ENCODE measurements at places on chromosomes 16 and 17.

- no peak for DNase-seq
These were observed 622 bp upstream of the CCL16 start for GRCh38 chr17:35981908-35982330.

DNA sequence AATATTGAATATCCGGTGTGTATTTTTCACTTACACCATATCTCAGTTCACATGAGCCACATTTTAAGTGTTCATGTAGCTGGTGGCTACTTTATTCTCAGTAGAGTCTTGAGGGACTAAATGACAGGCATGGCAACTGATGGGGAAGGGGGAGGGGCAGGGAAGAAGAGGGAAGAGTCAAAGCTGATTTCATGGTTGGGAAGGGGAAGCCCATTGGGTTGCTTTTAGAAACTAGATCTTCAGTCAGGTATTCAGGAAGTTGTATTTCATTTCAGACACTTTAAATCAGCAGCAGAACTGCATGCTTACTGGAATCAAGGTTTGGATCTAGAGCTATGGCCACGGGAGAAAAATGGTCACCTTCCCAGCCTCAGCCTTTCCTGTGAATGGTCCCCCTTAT is 2.9 kb upstream of the WIPI1 start:
- DNase-seq: no peak

DNA sequence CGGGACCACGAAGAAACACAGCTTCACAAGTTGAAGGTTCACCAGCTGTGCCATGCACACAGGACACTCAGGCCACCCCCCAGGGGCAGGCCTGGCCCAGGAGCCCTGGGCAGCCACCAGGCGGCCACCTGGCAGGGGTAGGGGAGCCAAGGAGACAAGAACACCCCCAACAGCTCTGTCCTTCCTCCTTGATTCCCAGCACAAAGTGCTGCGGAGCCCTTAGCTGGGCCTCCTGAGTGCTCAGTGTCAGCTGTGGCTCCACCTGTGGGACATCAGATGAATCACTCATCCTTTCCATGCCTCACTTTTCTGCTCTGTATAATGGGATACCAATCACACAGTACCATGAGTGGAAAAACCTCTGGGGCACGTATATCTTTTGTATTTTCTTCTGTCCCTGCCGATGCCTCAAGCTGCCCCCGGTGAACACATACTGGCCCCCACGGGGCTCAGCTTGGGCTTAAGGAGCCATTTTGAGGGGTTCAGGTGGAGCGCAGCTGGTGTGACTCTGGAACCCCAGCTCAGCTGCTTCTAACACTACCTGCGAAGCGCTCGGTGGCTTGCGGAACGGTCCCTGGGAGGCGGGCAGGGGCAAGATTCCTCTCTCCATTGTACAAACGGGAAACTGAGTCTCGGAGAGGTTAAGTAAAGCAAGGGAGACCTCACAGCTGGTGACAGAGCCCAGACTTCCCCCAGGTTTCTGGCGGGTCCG is 12.0 kb downstream of the GALK1 start:
- DNase-seq: no peak

DNA sequence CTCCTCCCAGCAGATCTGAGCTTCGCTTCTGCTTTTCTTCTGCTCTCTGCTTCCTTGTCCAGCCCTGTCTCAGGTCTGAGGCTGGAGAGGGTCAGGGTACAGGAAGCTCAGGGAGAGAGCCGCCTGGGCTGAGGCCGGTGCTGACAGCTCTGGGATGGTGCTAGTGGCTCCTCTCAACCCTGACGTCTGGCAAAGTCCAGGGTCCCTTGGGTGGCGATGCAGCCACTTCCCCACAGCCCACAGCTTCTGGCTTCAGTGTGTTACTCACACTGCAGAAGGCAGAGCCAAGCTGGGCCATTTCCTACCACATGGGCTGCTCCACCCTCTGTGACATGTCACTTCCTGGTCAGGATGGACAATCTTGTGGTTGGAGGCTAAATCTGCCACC is at the start of gene CD300C:
Gene CD300C, minus strand, starts transcription at position 273 of the 388 bp plus-strand sequence. CDS start 333 bp downstream, outside the sequence.
- DNase-seq: no peak

GRCh38 chr16:64586781-64587180 is 535.1 kb downstream of the CDH11 start:
- DNase-seq: no peak

DNA sequence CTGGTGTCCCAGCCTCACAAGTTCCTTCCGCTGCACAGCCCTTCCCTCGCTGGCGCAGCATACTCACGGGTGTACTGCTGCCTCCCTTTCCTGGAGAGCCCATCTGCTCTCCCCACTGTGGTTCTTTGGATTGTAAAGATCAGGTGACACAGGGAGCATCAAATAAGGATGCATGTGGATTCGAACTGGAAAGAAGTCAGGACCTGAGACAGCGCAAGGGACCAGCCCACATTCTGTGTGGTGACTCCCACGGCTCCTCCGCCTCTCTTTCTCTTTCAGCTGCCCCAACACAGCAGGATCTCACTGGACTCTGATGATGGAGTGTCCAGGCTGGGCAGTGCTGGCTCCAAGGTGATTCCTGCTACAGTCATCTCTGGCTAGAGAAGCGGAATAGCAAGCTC is 8.1 kb downstream of the LDAF1 start:
- DNase-seq: no peak

DNA sequence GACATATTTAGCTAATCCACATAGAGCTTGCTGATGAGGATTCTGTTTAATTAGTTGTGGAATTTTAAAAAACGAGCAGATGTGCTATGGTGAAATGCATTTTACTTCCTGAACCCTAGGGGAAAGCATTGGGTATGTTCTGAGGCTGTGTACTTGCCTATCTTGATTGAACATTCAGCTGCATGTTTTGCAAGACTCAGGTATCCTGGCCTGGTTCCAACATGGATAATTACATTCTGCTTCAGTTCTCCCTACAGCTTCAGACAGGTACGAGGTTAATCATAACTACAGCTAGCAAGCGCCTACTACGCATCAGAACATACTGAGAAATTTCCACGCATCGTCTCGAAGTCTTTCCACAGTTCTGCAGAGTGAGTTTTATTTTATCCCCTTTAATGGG is 77.0 kb downstream of the HS3ST2 start:
- DNase-seq: no peak

GRCh38 chr16:12321311-12321842 is 344.8 kb downstream of the SNX29 start:
- no peak for DNase-seq

DNA sequence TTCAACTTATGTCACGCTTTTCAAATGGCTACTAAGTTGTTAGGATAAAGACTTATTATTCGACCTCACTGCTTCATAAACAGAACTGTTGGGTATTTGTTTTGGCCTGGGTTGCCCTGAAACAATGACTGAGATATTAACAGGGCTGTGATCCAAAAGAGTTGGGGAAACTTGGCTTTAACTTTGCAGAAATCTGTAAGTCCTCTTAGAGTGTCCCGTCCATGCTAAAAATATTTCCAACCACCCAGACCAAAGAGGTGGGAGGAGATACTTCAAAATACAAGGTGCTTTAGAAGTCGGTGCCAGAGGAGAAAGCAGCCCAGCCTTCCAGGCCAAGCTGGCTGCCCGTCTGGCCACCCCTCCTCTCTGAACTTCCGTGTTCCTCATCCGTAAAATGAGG is 16.1 kb upstream of the SPATA32 start:
- no peak for DNase-seq

DNA sequence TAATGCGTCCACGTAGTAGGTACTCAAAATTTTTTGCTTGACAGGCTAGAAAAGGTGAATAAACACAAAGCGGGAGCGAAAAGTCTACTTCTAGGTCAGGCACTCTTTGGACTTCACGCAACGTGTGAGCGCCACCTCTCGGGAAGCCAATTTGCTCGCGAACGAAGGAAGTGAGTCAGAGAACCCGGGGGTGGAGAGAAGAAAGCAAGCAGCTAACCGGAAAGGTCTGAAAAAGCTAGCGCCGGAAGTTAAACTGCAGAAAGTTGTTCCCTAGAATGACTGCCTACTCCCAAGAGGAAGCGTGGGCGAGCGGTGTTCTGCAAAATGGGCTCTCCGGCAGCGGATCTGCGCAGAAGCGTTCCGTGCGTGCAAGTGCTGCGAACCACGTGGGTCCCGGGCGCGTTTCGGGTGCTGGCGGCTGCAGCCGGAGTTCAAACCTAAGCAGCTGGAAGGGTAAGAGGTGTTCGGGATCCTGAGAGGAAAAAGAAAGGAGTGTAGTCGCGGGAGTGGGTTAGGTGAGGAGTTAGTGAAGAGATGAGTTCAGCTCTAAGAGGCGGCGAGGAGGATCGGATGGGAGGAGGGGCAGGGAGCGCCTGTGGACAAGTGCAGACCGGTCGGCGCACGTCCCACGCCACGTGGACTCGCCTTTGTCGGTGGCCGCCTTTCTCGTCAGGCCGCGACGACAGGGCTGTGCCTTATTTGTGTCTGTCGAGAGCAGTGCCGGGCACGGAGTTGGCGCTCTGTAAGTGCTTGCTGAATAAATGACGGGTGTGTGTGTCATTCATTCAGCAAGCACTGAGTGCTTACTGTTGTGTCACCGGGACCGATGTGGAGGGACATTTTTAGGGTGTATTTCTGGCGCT is at the start of gene NME1:
Gene NME1, plus strand, starts transcription at position 350 of the 863 bp plus-strand sequence. CDS start 2,096 bp downstream, outside the sequence.
- peak; percentile 98 for DNase-seq

- DNase-seq: no peak
These were observed 392.9 kb downstream of the SLC39A11 start for GRCh38 chr17:72699545-72699944.
